Breast epithelium (tissue), 4 donors: ENCODE measurements at places on chromosomes 5 and 9. TPM values are rescaled to one million over a fixed set of nuclear protein-coding genes. Genes with fewer than 3 reads are reported as not detected.

- no peaks in the 10 kb centered on the region for H3K36me3 ChIP-seq
- H3K27ac ChIP-seq: no peak overlapping the region
- no peak for DNase-seq
- H3K27me3 ChIP-seq: no peaks in the 10 kb centered on the region
- no peak overlapping the region for H3K4me3 ChIP-seq
- no peaks in the 10 kb centered on the region for H3K4me1 ChIP-seq
Measured at GRCh38 chr9:95017062-95017461, 290.6 kb downstream of the AOPEP start.

GRCh38 chr5:167442922-167443321 lies 848.5 kb upstream of the WWC1 start:
- no peak overlapping the region for H3K27ac ChIP-seq
- no peaks in the 10 kb centered on the region for H3K36me3 ChIP-seq
- no peak for DNase-seq
- no peak overlapping the region for H3K4me3 ChIP-seq

DNA sequence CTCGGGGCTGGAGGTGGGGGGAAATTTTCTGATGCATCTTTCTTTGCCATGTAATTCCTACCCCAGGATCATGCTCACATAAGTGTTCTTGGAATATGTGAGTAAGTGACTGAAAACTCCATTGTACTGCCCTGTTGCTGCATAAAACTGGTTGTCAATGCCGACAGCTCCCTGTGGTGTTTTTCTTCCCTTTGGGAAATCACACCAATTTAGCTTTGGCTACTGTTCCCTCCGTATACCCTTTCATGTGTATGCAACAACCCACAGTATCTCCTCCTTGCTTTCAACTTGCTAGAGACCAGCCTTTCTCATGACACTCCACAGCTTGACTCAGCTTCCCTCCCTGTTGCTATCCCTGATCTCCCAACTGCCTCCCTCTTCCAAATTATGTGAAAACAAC lies 240.6 kb downstream of the TRIM32 start:
- H3K27ac ChIP-seq: no peak overlapping the region
- H3K4me1 ChIP-seq: no peaks in the 10 kb centered on the region
- H3K4me3 ChIP-seq: no peak overlapping the region
- no peaks in the 10 kb centered on the region for H3K36me3 ChIP-seq

DNA sequence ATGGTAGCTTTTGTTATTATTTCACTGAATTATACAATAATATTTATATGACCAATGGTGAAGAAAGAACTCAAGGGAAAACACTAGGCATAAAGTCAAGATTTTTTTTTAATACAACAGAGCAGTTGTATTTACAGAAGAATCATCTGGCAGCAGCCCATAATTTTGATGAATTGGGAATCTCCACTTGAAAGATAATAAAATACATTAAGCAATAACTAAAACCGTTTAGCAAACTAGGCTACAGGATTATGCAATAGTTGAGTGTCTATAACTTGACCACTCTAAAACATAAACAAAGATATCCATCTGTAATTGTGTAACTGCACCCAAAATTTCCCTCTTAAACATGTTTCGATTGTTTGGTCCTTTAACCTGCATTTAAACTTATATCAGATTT lies 80.8 kb downstream of the SNCAIP start:
- DNase-seq: no peak
- no peaks in the 10 kb centered on the region for H3K36me3 ChIP-seq
- H3K27me3 ChIP-seq: no peaks in the 10 kb centered on the region
- H3K4me3 ChIP-seq: no peak overlapping the region
- H3K4me1 ChIP-seq: no peaks in the 10 kb centered on the region

GRCh38 chr5:66742083-66742895 lies 146.1 kb downstream of the MAST4 start:
- no peak overlapping the region for H3K27ac ChIP-seq
- H3K36me3 ChIP-seq: no peaks in the 10 kb centered on the region
- H3K4me1 ChIP-seq: no peaks in the 10 kb centered on the region
- no peak overlapping the region for H3K4me3 ChIP-seq
- no peaks in the 10 kb centered on the region for H3K27me3 ChIP-seq

DNA sequence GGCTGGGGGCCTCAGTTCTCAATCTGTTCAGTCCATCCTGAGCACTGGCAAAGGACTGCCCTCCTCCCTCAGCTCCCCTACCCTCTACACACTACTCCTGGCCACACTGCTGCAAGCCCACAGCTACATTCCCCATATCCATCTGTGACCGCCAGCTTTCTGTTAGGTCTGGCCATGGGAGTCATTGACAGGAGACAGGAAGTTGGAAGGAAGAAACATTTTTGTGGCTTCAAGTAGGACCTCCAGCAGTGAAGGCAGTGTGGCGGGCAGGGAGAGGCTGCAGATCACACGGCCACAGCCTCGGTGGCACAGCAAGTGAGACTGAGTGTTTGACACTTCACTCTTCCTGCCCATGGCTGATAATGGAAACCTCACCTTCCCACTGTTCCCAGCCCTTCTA lies 55.9 kb downstream of the SECISBP2 start:
- no peaks in the 10 kb centered on the region for H3K27me3 ChIP-seq
- DNase-seq: no peak
- H3K4me3 ChIP-seq: no peak overlapping the region
- no peaks in the 10 kb centered on the region for H3K4me1 ChIP-seq
- no peak overlapping the region for H3K27ac ChIP-seq
- no peaks in the 10 kb centered on the region for H3K36me3 ChIP-seq

- no peak overlapping the region for H3K27ac ChIP-seq
- no peak for DNase-seq
- H3K4me3 ChIP-seq: no peak overlapping the region
Measured at GRCh38 chr5:141839015-141839513, 39.1 kb downstream of the PCDH1 start.

GRCh38 chr9:126205845-126206498 lies 120.7 kb upstream of the MVB12B start:
- no peak overlapping the region for H3K4me3 ChIP-seq
- H3K4me1 ChIP-seq: no peaks in the 10 kb centered on the region
- H3K27me3 ChIP-seq: no peaks in the 10 kb centered on the region
- no peak for DNase-seq

DNA sequence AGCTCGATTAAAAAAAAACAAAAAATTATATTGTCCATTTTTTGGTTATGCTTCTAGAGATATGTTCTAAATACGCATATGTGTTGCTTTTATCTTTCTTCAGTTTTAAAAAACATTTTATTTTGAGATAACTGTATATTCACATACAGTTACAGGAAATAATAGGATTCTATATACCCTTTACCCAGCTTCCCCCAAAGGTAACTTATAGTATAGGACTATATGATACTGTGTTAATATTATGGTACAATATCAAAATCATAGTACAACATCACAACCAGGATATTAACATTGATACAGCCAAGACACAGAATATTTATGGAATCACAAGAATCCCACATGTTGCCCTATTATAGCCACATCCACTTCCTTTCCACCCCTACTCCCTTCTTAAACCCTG lies 9.5 kb upstream of the MACIR start:
- DNase-seq: no peak
- H3K4me1 ChIP-seq: no peaks in the 10 kb centered on the region
- H3K4me3 ChIP-seq: no peak overlapping the region
- no peak overlapping the region for H3K27ac ChIP-seq

- H3K4me1 ChIP-seq: no peaks in the 10 kb centered on the region
- no peaks in the 10 kb centered on the region for H3K36me3 ChIP-seq
- H3K4me3 ChIP-seq: no peak overlapping the region
- no peaks in the 10 kb centered on the region for H3K27me3 ChIP-seq
Measured at GRCh38 chr9:2053883-2054845, 39.0 kb downstream of the SMARCA2 start.

DNA sequence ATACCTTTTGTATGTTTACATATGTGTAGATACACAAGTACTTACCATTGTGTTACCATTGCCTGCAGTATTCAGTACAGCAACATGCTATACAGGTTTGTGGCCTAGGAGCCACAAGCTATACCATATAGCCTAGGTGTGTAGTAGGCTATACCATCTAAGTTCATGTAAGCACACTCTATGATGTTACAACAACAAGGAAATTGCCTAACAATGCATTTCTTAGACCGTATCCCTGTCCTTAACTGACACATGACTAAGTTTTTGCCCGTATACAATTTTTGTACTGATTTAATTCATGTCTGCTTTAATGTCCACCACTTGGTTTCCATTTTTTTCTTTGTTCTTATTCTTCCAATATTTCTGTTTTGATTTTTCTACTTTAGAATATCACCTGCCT lies 18.5 kb downstream of the TNPO1 start:
- no peaks in the 10 kb centered on the region for H3K36me3 ChIP-seq
- no peak for DNase-seq
- no peak overlapping the region for H3K4me3 ChIP-seq

DNA sequence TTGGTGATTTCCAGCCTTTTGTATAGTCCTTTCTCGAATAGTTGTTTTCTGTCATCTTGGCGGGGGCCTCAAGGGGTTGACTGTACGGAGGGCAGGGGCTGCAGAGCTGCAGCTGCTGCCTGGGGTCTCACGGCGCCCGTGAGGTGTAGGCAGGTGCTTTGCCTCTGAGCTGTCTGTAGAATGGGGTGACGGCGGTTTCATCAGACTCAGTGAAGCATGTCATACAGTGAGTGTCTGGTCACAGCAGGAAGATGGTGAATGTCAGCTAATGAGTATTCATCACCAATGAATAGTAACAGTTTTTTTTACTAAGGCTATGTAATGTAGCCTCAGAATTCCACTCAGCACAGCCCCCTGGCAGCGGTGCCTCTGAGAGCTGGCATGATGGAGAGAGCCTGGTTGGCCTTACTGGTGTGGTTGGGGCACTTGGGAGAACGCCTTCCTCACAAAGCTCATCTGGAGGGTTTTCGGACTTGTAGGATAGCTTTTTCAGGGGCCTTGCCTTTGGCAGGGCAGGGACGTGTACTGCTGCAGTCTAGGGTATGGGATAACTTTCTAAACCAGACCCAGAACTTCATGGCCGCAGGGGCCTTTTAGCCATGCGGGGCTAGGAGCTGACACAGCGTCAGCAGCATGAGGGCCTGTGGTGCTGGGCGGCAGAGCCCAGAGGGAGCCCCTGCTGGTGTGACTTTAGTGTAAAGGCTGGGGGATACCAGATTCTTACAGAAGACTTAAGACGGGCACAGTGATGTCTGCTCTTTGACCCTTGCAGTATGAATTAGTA lies 15.0 kb downstream of the TENT4A start:
- H3K4me3 ChIP-seq: no peak overlapping the region
- no peaks in the 10 kb centered on the region for H3K27me3 ChIP-seq
- no peak overlapping the region for H3K27ac ChIP-seq
- H3K4me1 ChIP-seq: peaks cover 9% of the 10 kb centered on the region
- H3K36me3 ChIP-seq: no peaks in the 10 kb centered on the region
- DNase-seq: no peak

DNA sequence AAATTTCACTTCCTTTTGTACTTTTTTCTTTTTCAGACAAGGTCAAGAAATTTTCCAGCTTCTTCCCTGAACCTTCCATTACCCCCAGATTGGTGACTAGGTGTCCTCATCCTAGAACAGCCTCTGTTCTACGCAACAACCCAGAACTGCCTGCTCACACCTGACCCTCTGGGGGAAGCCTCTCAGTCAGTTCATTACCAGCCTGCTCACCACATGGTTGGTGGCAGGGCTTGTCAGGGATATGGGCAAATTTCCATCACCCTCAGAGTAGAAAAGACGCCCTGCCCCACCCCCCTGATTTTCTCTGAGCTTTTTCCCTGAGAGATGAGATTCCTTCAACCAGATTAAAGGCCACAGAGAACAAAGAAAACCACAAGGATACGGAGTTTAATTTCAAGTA lies 5.3 kb upstream of the CFAP95 start:
- H3K27me3 ChIP-seq: no peaks in the 10 kb centered on the region
- no peak overlapping the region for H3K27ac ChIP-seq
- no peak overlapping the region for H3K4me3 ChIP-seq
- H3K4me1 ChIP-seq: no peaks in the 10 kb centered on the region

- no peak for DNase-seq
- H3K4me1 ChIP-seq: no peaks in the 10 kb centered on the region
- H3K27ac ChIP-seq: no peak overlapping the region
- no peaks in the 10 kb centered on the region for H3K36me3 ChIP-seq
Measured at GRCh38 chr5:76855961-76856360, 6.1 kb downstream of the S100Z start.

- H3K36me3 ChIP-seq: no peaks in the 10 kb centered on the region
- H3K27me3 ChIP-seq: no peaks in the 10 kb centered on the region
- H3K4me3 ChIP-seq: no peak overlapping the region
- H3K4me1 ChIP-seq: no peaks in the 10 kb centered on the region
Measured at GRCh38 chr5:166994226-166994625, 1297.2 kb upstream of the WWC1 start.

DNA sequence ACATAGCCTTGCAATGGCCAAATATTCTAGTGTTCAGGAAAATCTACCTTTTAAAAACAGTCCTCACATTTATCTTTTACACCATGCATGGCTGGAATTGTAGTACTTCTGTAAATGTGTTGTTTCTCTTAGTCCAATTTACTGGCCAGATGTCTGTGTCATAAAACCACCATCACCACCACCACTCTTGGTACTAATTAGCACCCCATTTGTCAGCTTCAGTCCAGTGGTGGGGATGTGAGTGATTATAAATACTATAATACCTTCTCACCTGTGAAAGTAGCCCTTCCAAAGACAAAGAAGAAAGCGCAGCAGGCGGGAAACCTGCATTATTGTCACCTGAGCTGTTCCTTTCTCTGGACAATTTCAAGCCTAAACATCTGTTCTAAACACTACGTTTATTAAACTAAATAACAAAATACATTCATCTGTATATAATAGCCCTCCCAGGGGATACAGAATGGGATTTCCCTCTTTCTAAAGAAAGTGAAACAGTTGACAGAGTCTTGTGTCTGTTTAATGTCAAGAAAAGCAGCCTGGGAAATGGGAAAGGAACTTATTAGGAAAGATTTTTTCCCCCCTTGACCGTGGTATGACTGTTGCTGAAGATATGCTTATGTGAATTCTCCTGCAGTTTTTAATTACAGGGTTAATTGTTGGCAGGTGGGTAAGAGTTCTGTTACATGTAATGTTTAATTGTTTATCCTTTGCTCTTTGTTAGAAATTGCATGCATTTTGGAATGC lies 144.5 kb upstream of the NUDT12 start:
- no peaks in the 10 kb centered on the region for H3K4me1 ChIP-seq
- no peaks in the 10 kb centered on the region for H3K36me3 ChIP-seq
- no peak overlapping the region for H3K4me3 ChIP-seq
- H3K27ac ChIP-seq: no peak overlapping the region

GRCh38 chr9:133347985-133348717 lies at the start of the genes MED22 and RPL7A:
Gene MED22, minus strand, starts transcription at chr9:133348131. Its CDS starts 1,469 bp downstream, at chr9:133346662.
Gene RPL7A, plus strand, starts transcription at chr9:133348218. Its CDS starts 26 bp downstream, at chr9:133348244.
- no peaks in the 10 kb centered on the region for H3K27me3 ChIP-seq
- peak; percentile 94 for DNase-seq
- H3K36me3 ChIP-seq: peaks cover 6% of the 10 kb centered on the region
- peak within 1 kb of the TSS; percentile 96 for H3K27ac ChIP-seq

The PFN3 gene
- total RNA-seq: not detected

The FBXW2 gene
- 49.8 TPM for total RNA-seq

The GRAMD2B gene
- total RNA-seq: 103 TPM

The C5orf58 gene
- total RNA-seq: 0.80 TPM

The CNTFR gene
- total RNA-seq: 15.4 TPM

The CENPH gene
- total RNA-seq: 2.6 TPM

The GRM6 gene
- total RNA-seq: not detected

The DRD1 gene
- under 0.01 TPM for total RNA-seq

The SPAG8 gene
- total RNA-seq: 2.2 TPM

The MYMK gene
- total RNA-seq: not detected

The LRRC19 gene
- total RNA-seq: 0.66 TPM

The PCDHGA8 gene
- 2.6 TPM for total RNA-seq
